ENCODE measurements at places on chromosomes 16 and 17.
A peak's percentile ranks its signal among the peaks of the same experiment; 100 is the strongest.

DNA sequence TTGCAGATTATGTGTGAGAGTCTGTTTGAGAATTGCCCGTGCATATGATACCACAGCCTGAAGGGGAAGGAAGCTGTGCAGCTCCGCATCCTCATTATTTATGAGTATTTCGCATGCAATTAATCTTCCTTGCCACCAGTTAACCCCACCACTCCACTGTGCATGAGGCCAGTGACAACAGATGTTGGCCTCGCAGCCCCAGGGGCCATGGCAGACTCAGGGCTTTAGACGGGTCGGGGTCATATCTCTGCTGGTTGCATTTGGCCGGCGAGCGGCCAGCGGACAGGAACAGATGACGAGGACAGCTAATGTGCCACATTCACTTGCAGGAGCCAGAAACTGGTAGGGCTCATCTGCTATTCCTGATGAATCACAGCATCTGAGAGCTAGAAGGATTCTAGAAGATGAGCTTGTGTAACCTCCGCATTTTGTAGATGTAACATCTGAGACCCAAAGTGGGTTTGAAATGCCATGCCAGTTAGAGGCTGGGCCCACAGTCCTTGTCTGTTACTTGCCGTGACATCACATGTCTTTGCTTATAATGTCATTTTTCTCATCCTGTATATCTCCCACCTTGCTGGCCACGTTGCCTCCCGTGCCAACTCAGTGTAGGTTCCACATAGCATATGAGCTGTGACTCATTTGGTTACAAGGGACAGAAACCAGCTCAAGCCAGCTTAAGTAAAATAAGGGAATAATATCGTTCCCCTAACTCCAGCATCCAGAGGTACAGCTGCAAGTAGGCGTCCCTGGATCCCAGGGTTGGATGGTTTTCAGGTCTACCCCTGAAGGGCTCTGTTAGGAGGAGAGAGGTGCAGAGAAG lies 137.2 kb downstream of the SNX29 start:
- peak; percentile 15 for DNase-seq

DNA sequence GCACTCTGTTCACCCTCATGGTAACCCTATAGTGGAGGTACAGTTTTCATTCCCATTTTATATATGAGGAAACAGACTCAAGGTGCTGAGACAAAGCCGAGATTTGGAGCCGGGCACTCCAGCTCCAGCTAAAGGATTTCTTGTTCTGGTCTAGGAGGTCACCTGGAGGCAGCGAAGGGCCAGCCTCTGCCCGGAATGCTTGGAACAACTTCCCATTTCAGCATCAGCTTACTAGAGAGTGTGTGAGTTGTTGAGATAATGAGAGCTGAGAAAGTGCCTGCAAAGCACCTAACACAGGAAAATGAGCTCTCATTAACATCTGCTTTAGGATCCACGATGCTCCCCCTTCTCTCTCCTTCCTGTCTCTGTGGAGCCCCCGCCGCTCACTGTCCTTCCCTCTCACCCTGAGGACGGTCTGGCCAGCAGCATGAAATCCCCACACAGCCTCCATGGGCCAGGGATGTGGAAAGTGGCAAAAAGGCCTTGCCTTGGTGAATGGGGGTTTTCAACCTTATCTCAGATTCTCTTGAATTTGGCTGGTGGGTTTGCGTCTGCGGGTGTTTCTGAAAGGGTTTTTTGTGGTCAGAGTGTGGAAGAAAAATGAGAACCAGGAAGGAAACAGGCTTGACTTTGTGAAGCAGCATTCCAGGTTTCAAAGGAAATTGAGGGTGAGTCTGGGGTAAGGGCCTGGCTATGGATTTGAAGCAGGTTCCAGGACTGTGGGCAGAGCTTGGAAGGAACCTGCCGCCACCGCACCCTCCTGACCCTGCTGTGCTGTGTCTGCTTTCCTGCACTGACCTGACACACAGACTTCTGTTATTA lies 178.7 kb downstream of the FOXL1 start:
- no peak for DNase-seq

GRCh38 chr17:73316919-73317505 lies 5.2 kb upstream of the CDC42EP4 start:
- no peak for DNase-seq

- no peak for DNase-seq
Measured at GRCh38 chr17:6352801-6353560, 81.9 kb downstream of the AIPL1 start.

- no peak for DNase-seq
Measured at GRCh38 chr16:88628512-88628974, 9.8 kb upstream of the IL17C start.

- DNase-seq = no peak
Measured at GRCh38 chr17:55388842-55389241, 32.8 kb downstream of the MMD start.

DNA sequence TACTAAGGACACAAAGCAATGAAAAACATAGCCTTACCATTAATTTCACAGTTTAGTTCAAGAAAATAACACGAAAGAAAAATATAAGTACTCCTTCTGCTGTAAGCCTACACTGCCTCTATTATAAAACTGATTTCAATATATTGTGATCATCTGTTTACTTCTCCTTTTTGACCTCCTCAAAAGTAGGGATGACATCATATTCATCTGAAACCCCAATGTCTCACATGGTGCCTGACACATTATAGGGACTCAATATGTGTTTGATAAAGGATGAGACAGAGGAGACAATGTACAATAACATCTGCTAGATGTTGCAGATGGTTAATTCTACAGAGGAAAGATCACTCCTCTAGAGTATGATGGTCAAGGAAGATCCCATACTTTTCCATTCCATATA lies 118.4 kb upstream of the NOG start:
- DNase-seq = no peak

DNA sequence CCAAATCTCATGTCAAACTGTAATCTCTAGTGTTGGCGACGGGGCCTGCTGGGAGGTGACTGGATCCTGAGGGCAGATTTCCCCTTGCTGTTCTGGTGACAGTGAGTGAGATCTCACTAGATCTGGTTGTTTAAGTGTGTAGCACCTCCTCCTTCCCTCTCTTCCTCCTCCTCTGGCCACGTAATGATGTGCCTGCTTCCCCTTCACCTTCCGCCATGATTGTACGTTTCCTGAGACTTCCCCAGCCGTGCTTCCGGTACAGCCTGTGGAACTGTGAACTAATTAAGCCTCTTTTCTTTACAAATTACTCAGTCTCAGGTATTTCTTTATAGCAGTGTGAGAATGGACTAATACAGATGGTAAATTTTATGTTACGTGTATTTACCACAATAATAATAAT lies 49.2 kb downstream of the METTL16 start:
- DNase-seq = no peak

Data from hippocampal formation (tissue), 2 donors.